KG1 (cell line): ENCODE measurements at places on chromosomes 16 and 17.
A peak's percentile ranks its signal among the peaks of the same experiment; 100 is the strongest.

DNA sequence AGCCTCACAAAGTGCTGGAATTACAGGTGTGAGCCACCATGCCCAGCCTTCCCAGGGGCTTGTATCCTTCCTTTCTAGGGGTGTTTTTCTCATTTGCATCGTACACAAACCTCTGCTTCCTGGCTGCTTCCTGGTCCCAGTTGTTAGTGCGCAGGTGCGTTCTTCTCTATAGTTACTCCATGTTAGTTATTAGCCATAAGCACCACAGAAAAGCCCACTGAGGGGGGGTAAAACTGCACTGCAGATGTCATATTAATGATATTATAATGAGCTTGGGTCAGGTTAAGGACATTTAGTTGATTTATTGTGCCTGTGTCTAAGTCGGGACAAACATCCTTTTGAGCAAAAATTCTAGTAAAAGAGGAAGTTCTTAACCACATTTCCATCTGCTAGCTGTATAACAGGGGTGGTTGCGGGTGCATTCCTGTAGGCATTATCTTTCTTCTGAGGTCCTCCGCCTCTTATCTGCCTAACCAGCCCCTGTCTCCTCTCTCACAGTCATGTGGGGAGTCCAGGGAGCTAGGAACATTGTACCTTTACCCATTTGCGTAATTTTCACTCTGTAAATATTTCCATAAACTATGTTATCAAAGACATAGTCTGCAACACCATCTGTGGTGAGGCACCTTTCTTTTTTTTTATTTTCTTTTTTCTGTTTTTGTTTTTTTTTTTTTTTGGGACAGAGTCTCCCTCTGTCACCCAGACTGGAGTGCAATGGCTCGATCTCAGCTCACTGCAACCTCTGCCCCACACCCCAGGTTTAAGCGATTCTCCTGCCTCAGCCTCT, 23.6 kb upstream of the ATF7IP2 start:
- peak; percentile 90 for DNase-seq

GRCh38 chr16:56191156-56191815, at the start of gene GNAO1:
GNAO1 (plus strand) TSS chr16:56191489; CDS start chr16:56192236, 747 bp downstream.
- no peak for DNase-seq

GRCh38 chr17:53227514-53227913, 595.2 kb upstream of the KIF2B start:
- DNase-seq: no peak

DNA sequence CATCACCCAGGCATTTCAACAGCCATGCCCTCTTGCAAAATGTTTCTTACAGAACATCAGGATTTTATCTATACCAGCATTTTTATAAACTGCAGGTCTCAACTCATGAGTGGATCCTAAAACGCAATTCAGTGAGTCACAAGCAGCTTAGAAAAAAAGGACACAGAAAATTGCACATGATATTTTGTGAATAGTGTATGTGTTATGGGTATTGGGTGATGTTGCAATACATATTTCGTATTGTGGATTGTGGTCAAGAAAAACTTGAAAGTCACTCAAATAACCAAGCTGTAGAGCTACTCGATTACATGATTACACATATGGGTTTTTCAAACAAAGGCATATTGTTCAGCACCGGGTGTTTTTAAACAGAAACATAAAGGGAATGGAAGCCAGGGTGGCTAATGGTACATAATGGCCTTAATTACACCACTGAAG, 1.4 kb downstream of the WIPI1 start:
- DNase-seq: no peak

GRCh38 chr16:80277182-80277581, 263.6 kb upstream of the DYNLRB2 start:
- no peak for DNase-seq

GRCh38 chr17:71441098-71441497, 679.7 kb upstream of the SOX9 start:
- DNase-seq: no peak

DNA sequence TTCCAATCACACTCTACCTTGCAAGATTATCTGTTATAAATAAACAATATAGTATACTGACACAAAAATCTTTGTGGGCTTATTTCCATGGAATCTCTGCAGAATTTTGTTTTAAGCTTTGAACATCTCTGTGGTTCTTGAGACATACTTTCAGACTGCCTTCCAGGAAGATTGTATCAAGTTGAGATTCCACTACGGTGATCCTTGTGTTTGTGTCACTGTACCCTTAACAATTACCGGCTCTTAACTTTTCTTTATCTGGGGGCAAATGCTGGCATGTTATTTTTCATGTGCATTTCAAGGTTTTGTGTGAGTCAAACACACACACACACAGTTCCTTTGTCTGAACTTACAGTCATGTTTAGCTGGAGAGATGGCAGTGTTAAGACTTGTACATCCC, 472.7 kb upstream of the HSBP1 start:
- DNase-seq: no peak

GRCh38 chr16:23420011-23420410, 33.0 kb downstream of the COG7 start:
- DNase-seq: no peak

DNA sequence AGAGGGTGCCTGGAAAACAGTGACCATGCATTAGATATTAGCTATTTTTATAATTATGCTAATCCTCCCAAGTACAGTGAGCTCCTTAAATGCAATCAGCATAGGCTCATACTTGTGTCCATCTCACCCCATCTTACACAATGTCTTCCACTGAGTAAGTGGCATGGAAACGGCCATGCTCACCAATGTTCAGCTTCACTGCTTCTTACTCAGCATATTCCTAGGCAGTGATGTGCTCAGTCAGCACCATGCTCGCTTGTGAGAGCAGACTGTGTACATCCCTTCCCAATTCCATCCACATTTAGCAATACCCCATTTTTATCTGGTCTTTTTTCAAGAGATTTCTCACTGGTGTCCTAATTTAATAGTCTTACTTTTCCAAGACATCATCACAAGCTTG, 454.8 kb upstream of the SOX9 start:
- no peak for DNase-seq

GRCh38 chr17:17768424-17769088, 68.2 kb downstream of the SREBF1 start:
- no peak for DNase-seq

DNA sequence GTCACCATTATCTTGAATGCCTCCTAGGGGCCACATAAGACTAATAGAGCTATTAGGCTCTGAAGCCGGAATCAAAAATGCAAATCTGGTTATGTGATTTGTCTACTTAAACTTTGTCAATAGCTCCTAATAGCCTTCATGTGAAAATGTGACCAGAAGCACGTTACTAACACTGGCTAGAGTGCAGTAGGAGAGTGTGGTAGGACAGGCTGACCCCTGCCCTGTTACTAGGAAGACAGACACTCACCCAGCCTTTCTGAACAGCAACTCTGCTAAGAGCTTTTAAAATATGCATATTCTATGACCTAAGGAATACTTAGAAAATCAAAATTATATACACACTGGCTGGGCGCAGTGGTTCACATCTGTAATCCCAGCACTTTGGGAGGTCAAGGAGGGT, 26.3 kb downstream of the CENPV start:
- no peak for DNase-seq

DNA sequence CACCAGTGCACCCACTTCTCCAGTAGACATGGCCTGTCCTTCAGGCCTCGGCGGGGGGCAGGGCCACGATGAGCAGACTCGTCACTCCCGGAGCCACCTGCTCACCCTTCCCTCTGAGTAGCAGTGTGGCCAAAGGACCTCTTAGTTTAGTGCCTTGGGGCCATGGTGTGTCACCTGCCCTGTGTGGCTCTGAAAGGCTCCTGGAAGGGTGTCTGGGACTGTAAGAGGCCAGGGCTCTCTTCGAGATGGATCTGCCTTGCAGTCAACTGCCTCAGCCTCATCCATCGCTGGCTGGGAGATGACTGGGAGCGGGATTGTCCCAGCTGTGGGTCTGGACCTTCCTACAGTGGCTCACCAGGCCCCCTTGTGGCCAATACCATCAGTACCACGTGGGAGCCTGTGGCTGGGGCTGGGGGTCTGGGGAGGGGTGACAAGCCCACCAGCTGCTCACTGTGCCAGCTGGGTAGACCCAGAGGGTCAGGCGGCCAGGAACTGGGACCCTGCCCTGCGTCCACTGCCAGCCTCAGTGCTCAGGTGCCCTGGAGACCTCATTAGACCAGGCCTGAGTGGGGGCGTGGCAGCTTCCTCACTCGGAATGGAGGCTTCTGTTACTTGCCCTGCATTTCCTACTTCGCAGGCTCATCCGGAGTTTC, 133.4 kb downstream of the OR1D5 start:
- no peak for DNase-seq
